ENCODE measurements at places on chromosomes 13 and 19.

DNA sequence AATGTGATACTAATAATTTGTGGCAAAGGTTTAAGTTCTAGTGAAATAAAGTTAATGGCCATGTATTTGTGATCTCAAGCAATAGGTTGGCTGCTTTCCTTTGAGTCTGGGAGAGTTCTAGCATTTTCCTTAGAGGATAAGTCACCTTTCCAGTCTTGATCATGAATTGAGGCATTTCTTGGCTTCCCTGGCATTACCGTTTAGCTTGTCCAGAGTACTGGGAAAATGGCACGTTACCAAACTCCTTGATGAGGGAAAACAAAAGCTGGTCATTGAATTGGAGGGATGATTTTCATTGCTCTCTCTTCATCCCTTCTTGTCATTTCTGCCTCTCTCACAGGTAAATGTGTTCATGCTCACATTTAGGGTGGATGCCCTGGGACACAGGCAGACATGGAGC is 34.0 kb upstream of the SPRY2 start:
- no peak for DNase-seq

GRCh38 chr13:82341116-82341515 is 1541.2 kb downstream of the SLITRK1 start:
- no peak for DNase-seq

GRCh38 chr19:1400281-1401137 is 833 bp downstream of the GAMT start:
- no peak for DNase-seq

GRCh38 chr13:36445278-36445677 is 13.0 kb downstream of the CCNA1 start:
- DNase-seq: no peak

GRCh38 chr19:45164577-45165335 is 4.0 kb upstream of the NKPD1 start:
- DNase-seq: no peak

- DNase-seq: no peak
Measured at GRCh38 chr13:92838786-92839185, 387.8 kb upstream of the GPC6 start.

DNA sequence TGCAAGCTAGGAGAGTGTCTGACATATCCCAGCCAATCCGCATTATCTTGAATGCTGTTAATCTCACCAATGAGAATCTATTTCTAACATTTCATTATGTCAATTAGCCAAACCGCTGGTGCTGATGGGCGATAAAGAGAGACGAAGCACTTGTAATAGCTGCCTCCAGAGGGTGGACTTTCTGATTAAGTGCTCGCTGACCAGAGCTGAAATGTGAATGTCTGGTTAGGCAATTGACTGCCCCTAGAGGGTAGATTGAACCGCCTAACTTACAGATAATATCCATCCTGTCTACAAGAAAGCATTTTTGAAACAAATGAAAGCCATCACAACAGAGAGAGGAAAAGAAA is 552 bp upstream of the GRWD1 start:
- DNase-seq: no peak

GRCh38 chr19:44904426-44904994 is 1.1 kb upstream of the APOE start:
- DNase-seq: no peak

GRCh38 chr13:39130301-39130700 is 92.0 kb downstream of the NHLRC3 start:
- DNase-seq: no peak

GRCh38 chr13:37492075-37492474 is 106.5 kb downstream of the POSTN start:
- no peak for DNase-seq

GRCh38 chr13:63731896-63732295 is 2316.2 kb upstream of the PCDH20 start:
- DNase-seq: no peak

DNA sequence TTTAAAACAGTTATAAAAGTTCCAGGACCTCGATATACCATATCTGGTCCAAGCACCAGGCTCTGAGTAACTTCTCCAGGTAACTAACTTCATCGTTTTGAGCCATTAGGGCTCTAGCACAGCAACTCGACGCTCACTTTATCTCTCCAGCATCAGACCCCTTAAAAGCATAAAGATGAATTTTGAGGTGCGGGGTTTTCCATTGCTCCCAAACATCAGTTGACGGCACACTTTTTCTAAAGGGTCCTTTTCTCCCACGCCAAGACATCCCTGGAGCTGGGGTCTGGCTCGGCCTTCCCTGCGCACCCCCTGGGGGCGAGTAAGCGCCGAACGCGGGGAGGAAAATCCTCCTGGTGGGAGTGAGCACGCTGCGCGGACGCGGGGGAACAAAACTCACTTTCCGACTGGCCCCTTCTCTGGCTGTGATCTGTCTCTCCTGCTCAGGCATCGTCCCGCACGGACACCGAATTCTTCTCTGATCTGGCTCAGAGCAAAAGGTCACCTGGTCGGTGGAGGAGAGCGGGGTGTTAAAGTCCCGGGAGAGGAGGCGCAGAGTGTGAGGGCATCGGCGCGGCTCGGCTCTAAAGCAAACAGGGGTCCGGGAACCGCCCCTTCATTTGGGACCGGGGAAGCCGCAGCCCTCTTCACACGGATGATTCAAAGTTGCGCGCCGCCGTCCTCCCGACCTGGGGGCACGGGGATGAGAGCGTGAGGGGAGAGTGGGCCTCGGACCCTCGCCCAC is at the start of gene ATP7B:
ATP7B (minus strand) TSS at position 561 of the 742 bp plus-strand sequence; CDS start at position 448, 113 bp downstream.
- peak; percentile 24 for DNase-seq

DNA sequence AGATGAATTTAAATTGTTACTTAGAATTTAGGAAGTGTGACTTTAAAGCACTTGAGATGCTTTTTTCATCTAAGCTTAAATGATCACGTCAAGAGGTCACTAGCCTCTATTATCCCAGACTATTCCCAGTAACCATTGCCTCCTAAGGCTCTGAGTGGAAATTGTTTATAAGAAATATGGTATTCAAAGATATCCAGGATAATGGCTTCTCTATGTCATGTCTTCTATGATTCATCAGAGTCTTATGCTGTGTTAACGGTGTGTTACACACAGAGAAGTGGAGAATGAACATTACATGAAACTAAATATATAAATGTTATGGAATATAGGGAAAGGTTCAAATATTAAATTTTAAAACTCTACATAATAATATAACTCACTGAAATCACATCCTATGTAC is 79.8 kb upstream of the NBEA start:
- DNase-seq: no peak

DNA sequence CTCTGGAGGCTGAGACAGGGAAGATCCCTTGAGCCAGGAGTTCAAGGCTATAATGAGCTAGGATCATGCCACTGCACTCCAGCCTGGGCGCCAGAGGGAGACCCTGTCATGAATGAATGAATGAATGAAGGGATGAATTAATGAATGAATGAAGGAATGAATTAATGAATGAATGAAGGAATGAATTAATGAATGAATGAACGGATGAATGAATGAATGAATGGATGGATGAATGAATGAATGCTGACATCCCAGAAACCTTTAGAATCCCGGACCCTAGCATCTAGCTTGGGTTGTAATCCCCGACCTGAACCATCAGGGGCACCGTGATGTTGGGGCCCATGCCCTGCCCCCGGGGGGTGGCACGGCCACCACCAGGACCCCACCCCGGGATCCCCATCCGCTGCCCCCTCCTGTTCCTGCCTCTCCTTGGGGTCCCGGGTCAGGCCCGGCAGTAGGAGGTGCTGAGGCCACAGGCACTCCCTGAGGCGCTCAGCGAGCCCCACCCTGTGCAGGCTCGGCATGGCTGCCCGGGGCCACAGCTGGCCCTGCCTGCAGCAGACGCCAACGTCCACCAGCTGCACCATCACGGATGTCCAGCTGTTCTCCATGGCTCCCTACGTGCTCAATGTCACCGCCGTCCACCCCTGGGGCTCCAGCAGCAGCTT is 3.4 kb downstream of the EBI3 start:
- no peak for DNase-seq

DNA sequence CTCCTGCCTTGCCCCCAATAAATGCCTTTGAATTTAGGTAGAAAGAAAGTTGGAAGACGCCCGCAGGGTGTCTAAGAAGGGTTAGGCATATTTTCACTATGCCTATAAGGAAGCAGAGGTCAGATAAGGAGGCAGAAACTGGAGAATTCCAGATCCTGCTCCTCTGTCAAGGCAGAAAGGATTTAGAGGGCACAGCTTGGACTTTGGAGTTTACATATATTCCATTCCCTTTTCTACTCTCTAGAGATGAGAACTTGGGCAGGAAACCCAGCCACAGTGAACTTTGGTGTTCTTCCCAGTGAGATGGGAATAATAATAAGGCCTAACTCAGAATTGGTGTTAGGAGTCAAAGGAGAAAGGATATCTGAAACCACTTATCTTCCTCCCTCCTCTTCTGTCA is 37.4 kb downstream of the CCNE1 start:
- DNase-seq: no peak

- no peak for DNase-seq
Measured at GRCh38 chr19:6374711-6375410, 872 bp downstream of the PSPN start.

- peak; percentile 13 for DNase-seq
Measured at GRCh38 chr19:310781-311496, 19.7 kb upstream of the PLPP2 start.

GRCh38 chr13:41268764-41269163 is 5.4 kb upstream of the MTRF1 start:
- no peak for DNase-seq

GRCh38 chr13:113092776-113093579 is 12.6 kb upstream of the F7 start:
- no peak for DNase-seq

- no peak for DNase-seq
Measured at GRCh38 chr13:42865768-42866102, 84.4 kb downstream of the FAM216B start.

GRCh38 chr13:23598369-23598768 is 28.2 kb downstream of the TNFRSF19 start:
- no peak for DNase-seq

GRCh38 chr19:38417544-38418506 is 8.2 kb downstream of the RASGRP4 start:
- DNase-seq: no peak

- DNase-seq: no peak
Measured at GRCh38 chr19:32890841-32891240, 21.3 kb upstream of the SLC7A9 start.

DNA sequence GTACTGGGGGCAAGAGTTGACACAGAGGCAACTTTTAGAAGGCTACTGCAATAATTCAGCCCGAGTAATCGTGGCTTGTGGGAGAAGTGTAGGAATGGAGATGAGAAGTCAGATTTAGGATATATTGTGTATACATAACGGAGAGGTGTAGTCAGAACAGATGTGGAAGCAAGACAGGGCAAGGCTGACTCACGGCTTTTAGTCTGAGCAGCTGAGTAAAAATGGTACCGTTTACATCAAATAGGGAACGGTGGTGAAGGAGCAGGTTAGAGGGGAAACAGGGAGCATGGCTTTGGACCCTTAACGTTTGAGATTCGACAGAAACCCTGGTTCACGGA is 796 bp upstream of the LSM14A start:
- no peak for DNase-seq

- DNase-seq: no peak
Measured at GRCh38 chr19:41302624-41303351, 7.2 kb upstream of the CCDC97 start.

- DNase-seq: no peak
Measured at GRCh38 chr13:71382285-71382684, 484.7 kb downstream of the DACH1 start.

DNA sequence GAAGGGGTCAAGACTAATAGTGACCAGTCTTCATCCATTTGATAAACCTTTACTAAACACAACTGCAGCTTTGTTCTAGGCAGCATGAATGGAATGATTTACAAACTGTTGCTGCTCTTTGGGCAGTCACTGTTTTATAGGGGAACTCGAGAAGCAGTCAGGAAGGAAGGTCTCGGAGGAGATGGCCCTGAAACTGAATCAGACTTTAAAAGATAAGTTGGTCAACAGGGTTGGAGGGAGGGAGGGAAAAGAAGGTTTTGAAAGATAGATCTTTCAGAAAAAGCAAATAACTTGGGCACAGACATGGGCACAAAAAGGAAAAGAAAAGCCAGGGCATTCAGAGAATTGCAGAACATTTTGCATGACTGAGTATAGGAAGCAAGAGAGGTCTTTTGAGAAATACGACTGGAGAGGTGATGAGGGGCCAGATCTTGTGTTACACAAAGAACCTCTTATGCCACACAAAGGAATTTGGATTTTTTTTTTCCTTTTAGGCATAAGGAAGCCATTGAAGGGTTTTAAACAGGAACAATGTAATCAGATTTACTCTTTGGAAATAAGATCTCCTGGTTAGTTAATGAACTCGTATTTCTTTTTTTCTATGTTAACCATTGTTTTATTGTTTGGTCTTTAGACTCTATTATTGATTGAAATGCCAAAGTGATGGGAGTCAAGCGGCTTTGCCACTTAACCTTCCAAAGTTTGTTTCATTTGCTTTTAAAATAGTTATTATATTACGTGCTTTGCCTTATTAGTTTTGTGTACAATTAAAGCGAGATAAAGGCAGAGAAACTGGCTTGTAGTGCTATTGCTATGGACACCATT is 37.5 kb upstream of the SACS start:
- DNase-seq: no peak

- DNase-seq: no peak
Measured at GRCh38 chr19:33683881-33684537, 62.3 kb downstream of the CHST8 start.

- DNase-seq: no peak
Measured at GRCh38 chr19:39001041-39001440, 25.5 kb upstream of the FBXO17 start.

DNA sequence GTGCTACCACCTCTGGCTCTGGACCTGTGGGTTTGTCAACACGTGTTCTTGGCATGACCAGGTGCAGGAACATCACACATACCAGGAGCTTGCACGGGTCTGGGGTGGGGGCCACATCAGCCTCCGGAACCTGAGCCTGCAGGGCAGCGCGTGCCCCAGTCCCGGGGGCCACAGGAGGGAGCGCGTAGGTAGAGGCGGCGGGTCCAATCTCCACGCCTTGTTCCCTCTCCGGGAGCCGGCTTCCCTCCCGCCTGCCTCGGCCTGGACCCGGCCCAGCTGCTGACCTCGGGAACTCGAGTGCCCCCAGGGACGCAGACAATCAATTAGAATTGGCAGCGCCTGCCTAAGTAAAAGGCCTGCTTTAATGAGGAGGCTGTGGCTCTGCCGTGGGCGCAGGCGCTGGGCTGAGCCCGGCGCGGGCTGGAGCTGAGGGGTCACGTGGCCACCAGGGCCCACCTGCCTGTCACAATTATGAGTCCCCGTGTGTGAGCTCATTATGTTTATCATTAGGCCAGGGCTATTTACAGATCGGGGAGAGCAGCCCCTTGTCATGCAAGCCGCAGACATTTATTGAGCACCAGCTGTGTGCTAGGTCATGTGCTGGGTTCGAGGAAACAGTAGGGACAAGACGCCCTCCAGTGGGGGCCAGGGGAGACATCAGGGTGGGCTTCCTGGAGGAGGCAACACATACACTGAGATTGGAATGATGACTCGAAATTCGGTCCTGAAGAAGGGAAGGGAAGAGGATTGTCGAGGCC is 32.2 kb upstream of the TNFAIP8L1 start:
- DNase-seq: peak; percentile 20

DNA sequence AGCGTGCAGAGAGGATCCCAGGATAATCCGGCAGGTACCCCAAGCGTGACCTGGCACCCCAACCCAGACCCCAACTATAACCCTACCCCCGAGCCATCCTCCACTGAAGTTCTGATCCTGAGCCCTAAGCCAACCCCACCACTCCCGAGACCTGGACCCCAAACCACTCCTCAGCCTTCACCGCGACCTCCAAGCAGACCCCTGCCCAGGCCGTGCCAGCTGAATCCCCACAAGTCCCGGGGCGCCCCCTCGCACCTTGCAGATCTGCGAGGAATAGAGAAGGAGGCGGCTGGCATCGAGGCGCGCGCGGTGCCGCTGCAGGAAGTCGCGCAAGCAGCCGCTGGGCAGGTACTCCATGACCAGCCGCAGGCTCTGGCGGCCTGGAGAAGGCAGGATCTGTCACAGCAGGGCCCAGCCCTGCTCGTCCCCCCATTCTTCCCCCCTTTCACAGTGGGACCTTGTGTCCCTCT is 10.1 kb upstream of the INSL3 start:
- no peak for DNase-seq
